Lung microvascular endothelial cell (primary cell): ENCODE measurements at places on chromosomes 2 and 18. TPM values are rescaled to one million over a fixed set of nuclear protein-coding genes. Genes with fewer than 3 reads are reported as not detected.

GRCh38 chr2:112776113-112776512 is 8.2 kb downstream of the IL1A start:
- DNase-seq: no peak

DNA sequence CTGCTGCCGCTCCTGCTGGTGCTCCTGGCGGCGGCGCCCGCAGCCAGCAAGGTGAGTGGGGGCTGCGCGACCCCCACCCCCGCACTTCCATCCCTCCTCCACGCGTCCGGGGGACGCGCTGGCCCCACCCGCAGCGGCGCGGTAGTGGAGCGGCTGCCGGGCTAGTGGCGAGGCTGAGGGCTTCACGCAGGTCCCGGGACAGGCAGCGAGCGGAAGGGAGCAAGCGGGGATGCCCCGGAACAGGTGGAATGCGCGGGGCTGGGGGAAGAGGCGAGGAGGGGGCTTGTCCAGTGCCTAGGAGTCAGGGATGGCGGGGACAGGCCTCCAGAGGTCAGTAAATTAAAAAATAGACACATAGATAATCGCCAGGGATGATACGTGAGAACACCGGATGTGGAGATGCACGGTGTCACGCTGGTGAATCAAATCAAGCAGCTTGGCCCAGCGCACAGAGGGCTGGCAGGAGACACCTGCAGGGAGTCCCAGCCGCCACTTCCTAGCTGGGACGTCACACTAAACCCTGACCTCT is 403 bp downstream of the COL4A3 start:
- no peak for DNase-seq

DNA sequence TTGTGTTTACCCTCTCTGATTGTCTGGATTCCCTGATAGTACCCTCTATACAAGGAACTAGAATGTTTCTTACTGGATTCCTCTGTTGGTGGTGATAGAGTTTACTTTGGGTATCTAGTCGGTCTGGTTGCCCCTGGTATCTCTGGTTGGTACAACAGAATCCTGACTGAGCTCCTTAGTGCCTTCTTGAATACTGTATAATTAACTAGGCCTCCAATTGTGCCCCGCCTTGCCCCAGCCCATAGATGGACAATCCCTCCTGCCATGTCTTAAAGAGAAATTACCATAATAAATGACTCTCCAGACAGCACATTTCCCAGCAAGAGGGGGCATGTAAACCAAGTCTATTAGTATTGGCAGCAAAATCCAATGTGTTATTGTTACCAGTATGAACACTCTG is 2.3 kb downstream of the SCN1A start:
- no peak for DNase-seq

Gene LTBP1
- total RNA-seq: 21.6 and 36.1 TPM in 2 replicates

DNA sequence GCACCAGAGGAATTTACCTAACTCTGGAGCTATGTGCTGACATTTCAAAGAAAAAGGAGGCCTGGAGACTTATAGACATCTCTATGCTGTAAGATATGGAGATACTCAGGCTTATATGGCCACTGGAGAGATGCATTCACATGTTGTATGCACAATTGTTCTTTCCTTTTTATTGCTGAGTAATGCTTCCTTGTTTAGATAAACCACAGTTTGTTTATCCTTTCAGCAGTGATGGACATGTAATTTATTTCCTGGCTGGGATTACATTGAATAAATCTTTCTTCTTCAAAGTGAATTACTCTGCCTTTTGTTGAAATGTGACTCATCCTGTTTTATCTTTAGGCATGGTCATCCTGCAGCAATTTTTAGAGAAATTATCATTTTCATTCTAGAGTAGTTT is 716.7 kb upstream of the GCFC2 start:
- no peak for DNase-seq

DNA sequence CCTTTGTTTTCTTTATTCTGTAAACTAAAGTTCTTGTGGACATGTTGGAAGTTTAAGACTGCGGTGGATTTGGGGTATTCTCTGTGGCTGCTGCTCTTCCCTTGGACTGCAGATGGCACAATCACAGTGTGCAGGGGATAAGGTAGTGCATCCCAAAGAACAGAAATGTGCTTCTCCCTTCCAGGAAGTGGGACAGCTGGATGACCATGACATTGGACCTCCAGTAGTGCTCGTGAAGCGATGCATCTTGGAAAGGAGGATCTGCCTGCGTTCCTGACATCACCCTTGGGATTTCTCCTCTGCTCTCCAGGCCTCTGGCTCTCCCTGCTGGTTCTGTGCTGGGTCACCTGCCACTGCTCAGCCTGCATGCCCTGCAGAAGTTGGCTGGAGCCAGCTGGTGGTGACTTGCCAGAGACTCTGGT is 109.9 kb downstream of the SLC4A3 start:
- peak; percentile 9 for DNase-seq

- peak; percentile 67 for DNase-seq
Observed at GRCh38 chr2:1625281-1626001, 118.9 kb downstream of the PXDN start.

Gene ALLC
- not detected in 2 replicates for total RNA-seq

DNA sequence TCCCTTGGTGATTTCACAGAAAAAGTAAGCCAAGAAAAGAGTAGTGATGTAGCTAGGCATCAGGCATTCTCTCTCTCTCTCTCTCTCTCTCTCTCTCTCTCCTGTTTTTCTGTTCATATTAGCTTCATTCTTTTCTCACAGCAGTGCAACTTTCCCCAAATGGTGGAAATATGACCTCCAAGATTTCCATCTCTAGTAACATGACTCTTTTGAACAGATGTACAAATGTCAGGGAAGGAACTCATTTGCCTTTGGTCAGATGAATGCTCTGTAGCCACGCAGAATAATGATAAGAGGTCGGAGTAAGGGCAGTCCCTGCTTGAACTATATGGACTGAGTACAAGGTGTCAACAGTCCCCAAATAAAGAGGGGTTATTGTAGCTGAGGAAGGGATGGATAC is 316.2 kb downstream of the GALNT13 start:
- no peak for DNase-seq

GRCh38 chr2:101149241-101150192 is 1.7 kb downstream of the TBC1D8 start:
- DNase-seq: peak; percentile 61

DNA sequence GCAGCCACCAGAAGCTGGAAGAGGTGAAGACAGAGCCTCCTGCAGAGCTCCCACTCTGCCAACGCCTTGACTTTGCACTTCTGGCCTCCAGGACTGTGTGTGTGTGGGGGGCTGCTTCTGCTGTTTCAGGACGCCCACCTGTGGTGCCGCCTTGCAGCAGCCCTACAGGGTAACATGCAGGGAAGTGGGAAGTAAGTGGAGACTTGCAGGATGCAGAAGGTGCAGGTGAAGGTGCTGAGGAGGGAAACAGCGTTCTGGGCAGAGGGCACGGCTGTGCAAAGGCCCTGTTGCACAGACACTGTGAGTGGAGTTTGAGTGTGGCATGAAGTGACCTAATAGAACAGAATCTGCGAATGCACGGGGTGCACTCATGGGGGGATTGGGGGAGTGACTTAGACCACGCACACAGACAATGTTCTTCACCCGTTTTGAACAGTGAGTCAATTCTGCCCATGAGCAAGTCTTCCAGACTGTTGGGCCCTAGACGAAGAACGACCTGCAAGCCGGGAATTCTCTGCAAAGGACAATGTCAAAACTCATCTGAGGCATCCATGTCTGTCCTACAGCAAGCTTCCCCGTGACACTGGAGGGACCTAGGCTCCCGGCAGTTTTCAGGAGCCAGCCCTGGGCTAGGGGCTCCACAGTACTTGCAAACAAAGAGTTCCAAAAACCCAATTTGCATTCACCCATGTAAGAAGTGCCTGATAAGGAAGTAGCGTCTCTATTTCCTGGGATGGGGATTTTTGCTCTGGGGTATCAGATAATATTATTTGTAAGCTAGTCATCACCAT is 19.0 kb downstream of the MBP start:
- DNase-seq: no peak

DNA sequence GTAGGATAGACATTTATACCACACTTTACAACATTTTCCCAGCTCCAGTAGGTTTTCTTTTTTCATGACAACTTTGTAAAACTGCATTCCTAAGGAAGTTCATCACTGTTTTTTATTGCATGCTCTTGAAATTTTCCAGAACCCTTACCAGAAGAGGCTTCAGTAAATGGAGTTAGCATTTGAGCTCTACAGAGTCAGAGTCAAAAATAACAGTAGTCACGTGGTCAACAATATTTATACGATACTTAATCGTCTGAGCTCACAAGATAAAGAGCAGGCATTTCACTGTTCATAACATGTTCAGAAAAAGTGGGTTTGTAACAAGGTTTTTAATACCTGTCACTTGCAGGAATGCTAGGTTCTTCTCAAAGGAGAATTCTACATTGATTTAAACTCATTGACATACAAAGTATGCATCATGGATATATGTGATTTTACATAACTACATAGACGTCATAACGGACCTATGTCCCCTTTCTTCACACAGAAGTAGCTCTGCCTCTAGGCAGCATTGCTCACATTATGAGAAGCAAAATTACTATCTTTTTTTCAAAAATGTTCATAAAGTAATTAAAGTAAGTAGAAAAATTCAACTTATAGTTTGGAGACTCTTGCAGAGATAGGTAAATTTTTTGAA is 187.0 kb upstream of the COL3A1 start:
- no peak for DNase-seq

- no peak for DNase-seq
Observed at GRCh38 chr18:35376393-35376741, 770 bp downstream of the ZNF396 start.

GRCh38 chr2:156437272-156437930 is 1.2 kb downstream of the GPD2 start:
- DNase-seq: no peak

- no peak for DNase-seq
Observed at GRCh38 chr2:151707857-151708256, 26.4 kb downstream of the NEB start.

DNA sequence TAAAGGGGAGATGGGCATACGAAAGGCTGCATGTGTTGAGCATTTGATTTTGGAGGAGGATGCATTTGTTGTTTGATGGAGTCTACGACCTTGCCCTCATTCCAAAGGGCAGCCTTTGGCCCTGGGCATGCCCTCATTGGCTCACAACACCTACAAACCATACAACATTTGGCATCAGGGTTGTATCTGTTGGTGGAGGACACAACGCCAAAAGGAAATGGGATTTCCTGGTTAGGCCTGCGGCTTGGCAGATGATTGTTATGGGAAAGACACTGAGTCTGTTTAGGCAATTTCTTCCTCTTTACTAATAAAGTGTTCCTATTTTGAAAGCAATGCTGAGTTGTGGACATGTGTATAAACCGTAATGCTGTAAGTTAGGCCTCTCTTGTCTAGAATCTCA is 246.9 kb downstream of the LDLRAD4 start:
- DNase-seq: peak; percentile 87

Gene TMEM198
- not detected in 2 replicates for total RNA-seq

Gene RHBDD1
- 4.6 and 13.7 TPM in 2 replicates for total RNA-seq

Gene LRRTM1
- not detected in 2 replicates for total RNA-seq

Gene ANKRD29
- total RNA-seq: 0.65 and 0.79 TPM in 2 replicates

Gene ALPI
- total RNA-seq: not detected in 2 replicates

Gene KCNF1
- 3.5 and 4.0 TPM in 2 replicates for total RNA-seq

- DNase-seq: no peak
Observed at GRCh38 chr18:41993151-41993550, 38.1 kb downstream of the PIK3C3 start.

Gene SAG
- total RNA-seq: not detected in 2 replicates

DNA sequence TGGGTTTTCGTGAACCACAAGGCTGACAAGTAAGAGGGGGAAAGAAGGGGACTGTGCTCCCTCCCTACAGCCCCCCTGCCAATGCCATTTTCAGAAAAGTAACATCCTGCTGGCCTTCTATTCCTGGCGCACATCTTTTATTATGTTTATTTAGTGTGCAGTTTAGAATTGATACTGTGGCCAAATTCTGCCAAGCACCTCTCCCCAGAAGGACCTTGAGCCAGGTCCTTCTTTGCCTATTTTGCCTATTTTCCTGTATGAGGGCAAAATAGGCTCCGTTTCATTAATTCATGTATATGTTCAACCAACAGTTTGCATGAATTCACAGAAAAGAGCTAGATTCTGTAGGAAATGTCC is 136.0 kb downstream of the MYO3B start:
- no peak for DNase-seq

- DNase-seq: no peak
Observed at GRCh38 chr2:208671284-208671683, 264.7 kb downstream of the PTH2R start.

Gene SERPINB12
- total RNA-seq: not detected in 2 replicates

Gene MYO5B
- total RNA-seq: under 0.01 and 0.87 TPM in 2 replicates

GRCh38 chr2:18077704-18078103 is 199.2 kb downstream of the KCNS3 start:
- DNase-seq: no peak

- no peak for DNase-seq
Observed at GRCh38 chr18:79904357-79905147, 46.9 kb downstream of the SLC66A2 start.

GRCh38 chr18:57299931-57300330 is 52.4 kb upstream of the ST8SIA3 start:
- DNase-seq: no peak

- no peak for DNase-seq
Observed at GRCh38 chr2:161044095-161044865, 115.9 kb upstream of the TANK start.

GRCh38 chr2:10019602-10020400 is 23.5 kb upstream of the KLF11 start:
- DNase-seq: no peak

Gene ADAM23
- total RNA-seq: 0.60 and 1.5 TPM in 2 replicates

Gene IL1A
- under 0.01 TPM in 1 of 2 replicates, not detected in the other for total RNA-seq

DNA sequence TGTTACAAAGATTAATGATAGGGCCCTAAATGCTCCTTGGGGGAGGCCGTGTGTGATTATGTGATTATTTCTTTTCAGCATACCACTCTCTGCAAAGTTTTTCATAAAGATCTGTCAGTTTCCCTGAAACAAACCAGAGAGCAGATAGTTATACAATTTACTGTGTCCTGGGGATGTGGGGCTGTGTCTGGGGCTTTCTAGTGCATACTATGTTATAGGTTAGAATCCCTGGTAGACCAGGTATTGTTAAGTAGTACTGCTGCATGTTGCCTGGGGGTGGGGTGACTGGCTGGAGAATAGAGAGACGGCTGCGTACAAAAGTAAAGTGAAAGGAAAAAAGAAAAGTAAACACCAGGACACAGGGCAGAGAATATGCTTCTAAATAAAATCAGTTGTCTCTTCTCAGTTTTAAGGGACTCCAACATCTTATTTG is 3.3 kb upstream of the CCBE1 start:
- peak; percentile 39 for DNase-seq

Gene RGPD4
- total RNA-seq: not detected in 2 replicates

GRCh38 chr18:49617329-49617695 is 55.5 kb downstream of the LIPG start:
- DNase-seq: no peak

- DNase-seq: no peak
Observed at GRCh38 chr2:33503002-33503401, 26.6 kb downstream of the RASGRP3 start.

- no peak for DNase-seq
Observed at GRCh38 chr18:33878213-33878612, 300.2 kb downstream of the ASXL3 start.
